ENCODE measurements at places on chromosomes 3 and 15.

DNA sequence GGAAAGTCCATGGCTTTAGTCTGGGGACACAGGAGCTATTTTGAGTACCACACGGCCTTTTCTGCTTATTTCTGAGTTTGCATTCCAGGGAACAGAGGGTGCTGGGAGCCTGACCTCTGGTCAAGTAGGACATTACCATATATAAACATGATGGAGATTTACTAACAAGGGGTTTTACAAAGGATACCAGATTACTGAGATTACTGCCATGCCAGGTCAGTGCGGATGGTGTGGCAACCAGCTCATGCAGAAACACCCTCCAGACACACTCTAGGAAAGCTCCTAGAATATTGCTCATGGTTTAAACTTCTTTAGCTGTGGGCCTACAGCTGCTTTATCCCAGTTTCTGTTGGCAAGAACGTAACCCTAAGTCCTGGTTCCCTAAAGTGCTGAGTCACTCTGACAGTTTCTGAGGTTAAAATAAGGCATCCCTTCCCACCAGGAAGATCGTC lies 54.3 kb upstream of the AGTR1 start:
- no peak for DNase-seq

DNA sequence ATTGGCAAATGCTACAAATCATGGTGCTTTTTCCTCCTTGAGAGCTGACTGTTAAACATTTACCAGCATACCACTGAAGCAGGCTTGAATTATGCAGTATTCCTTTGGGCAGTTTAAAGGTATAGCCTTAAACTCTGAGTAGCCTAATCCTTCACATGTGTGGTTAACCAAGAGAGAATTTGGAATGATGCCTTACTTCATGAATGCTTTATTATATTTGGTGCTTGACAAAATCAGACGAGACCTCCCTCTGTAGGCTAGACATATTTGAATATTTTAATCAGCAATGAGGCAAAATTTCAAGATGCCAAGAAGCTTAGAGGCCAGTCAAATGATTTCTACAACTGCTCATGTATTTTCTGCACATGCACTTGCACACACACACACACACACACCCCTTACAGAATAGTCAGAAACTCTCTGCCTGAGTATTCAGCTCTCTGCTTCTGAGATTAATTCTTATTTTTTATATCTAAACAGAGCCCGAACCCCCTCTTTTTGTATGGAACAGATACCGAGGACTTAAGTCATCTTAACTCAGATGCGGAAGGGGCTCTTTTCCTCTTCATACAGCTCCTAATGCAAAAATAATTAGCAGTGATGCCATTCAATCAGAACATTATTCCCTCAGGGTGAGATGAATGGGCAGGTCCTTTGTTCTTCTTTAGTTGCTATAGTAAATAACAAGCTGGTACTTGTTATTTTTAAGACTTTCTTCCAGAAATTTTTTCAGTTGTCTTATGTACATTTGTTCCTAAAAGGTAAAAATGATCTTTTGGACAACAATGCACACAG lies 195.5 kb upstream of the TMC3 start:
- no peak for DNase-seq

- no peak for DNase-seq
Measured at GRCh38 chr3:7484636-7485035, 623.7 kb downstream of the GRM7 start.

- DNase-seq: no peak
Measured at GRCh38 chr15:73005446-73005845, 46.8 kb upstream of the NEO1 start.

GRCh38 chr15:98898122-98898521 lies 109.5 kb downstream of the PGPEP1L start:
- DNase-seq: no peak

DNA sequence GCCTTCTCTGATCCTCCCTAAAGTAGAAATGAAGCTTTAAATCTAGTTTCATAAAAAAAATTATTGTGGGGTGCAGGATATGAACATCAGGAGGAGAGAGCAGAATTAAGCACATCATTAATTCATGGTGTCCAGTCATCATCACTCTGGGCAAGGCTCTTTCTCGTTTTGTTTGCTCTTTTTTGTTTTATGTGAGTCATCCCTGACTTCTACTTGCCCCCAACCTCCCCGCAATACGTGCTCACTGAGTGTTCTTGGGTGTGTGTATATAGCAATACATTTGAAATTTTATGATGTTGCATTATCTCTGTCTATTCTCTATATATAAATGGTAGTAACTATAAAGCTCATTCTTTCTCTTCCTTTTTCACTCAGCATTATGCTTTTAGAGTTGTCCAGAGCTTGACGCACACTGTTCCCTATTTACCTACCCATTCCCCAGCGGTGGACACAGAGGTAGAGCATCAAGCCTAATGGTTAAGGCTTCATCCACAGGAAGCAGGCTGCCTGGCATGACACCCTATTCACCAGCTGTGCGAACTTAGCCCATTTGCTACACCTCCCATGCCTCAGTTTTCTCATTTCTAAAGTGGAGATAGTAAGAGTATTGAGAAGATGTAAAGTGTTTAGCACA lies 72.3 kb downstream of the CD200R1L start:
- no peak for DNase-seq

GRCh38 chr3:87145553-87145952 lies 81.6 kb upstream of the CHMP2B start:
- no peak for DNase-seq

GRCh38 chr15:64732156-64732860 lies 43.1 kb downstream of the RBPMS2 start:
- DNase-seq: no peak

- DNase-seq: no peak
Measured at GRCh38 chr3:190696777-190697501, 165.6 kb downstream of the GMNC start.

DNA sequence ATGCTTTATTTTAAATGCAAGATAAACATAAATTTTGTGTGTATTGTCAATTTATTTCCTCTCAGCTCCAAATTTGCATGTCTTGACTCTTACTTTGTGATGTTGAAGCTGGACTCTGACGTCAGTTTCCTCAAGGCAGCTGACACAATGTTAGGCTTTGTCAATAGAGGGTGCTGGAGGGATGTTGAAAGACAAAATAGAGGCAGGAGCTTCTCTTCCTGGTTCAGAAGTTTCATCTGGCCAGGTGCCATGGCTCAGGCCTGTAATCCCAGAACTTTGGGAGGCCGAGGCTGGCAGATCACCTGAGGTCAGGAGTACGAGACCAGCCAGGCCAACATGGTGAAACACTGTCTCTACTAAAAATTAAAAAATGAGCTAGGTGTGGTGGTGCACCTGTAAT lies 408.6 kb downstream of the GBE1 start:
- DNase-seq: peak; percentile 21

- no peak for DNase-seq
Measured at GRCh38 chr15:57819646-57820045, 113.1 kb downstream of the POLR2M start.

- DNase-seq: no peak
Measured at GRCh38 chr3:13621381-13622221, 72.7 kb downstream of the FBLN2 start.

- DNase-seq: no peak
Measured at GRCh38 chr15:81947548-81947947, 98.3 kb downstream of the MEX3B start.

- DNase-seq: no peak
Measured at GRCh38 chr3:34157491-34157890, 359.1 kb downstream of the PDCD6IP start.

GRCh38 chr15:23854203-23854911 lies 167.3 kb upstream of the NDN start:
- DNase-seq: no peak

GRCh38 chr3:195172039-195172684 lies 98.8 kb downstream of the XXYLT1 start:
- DNase-seq: no peak

DNA sequence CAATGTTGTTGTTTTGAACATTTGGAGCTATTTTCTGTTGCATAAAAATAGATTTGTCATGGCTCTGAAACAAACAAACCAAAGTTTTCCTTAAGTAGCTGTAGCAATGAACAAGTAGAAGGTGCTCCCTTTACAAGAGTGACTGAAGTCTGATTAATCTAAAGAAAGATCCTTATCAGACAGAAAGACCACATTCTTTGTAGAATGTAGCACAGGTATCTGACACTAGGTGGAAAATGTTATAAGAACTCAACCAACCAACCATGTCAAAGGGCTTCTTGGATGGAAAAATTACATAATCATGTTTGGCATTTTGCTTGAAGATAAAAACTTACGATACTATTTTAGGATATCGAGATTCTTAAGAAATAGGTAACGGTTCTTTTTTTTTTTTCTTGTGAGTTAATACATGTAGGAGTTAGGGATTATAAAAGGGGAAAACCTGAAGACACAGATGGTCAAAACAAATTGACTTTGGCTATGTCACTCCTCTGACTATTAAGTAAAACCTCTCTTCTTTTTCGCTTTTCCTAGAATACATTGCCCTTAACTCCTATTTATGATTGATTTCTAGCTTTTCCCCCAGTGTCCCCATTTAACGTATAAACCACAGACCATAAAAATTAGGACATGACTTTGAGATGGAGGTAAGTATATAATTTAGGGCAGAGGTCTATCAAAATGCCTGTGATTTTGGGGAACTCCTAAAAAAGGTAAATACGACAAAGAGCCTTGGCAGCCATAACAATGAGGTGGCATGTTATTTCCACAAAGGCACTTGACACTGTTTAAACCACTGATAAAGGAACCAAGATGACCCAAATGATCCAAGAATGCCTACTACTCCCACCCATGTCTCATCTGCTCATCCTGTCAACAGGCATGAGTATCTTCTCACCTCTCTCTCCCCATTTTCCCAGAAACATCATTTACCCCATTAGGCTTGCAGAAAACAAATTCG lies 72.0 kb downstream of the CCR4 start:
- no peak for DNase-seq

GRCh38 chr3:111675846-111676210 lies 80.7 kb upstream of the ZBED2 start:
- DNase-seq: no peak

- no peak for DNase-seq
Measured at GRCh38 chr15:78276064-78276943, 11.9 kb downstream of the DNAJA4 start.

DNA sequence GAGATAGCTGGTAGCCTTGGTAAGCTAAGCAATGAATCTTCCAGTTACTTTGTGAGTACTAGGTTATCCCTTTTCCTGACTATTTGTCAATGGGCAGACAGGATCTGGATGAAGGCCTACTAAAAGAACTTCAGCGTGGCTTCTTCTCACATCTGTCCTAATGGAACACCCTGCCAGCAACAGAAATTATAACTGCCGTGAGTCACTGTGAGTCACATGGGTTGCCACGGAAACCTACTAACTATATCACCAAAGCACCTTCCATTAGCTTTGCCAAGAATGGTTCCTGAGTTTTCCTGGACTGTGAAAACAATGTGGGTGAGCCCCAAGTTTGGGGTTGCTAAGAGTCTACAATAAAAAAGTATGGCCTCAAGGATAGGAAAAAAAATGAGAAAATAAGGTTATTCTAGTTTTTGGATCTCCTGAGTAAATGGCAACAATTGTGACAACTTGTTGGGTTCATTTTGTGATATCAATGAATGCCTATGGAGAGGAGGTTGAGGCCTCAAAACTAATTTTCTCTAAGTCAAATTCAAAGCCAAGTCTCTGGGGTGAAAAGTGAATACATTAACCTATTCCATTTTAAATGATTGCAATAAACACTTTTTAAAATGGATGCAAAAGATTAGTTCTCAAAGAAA lies 195.1 kb upstream of the ICE2 start:
- DNase-seq: peak; percentile 15

- no peak for DNase-seq
Measured at GRCh38 chr3:123524981-123525380, 59.9 kb downstream of the HACD2 start.

GRCh38 chr3:192365571-192365970 lies 361.8 kb downstream of the FGF12 start:
- DNase-seq: no peak

DNA sequence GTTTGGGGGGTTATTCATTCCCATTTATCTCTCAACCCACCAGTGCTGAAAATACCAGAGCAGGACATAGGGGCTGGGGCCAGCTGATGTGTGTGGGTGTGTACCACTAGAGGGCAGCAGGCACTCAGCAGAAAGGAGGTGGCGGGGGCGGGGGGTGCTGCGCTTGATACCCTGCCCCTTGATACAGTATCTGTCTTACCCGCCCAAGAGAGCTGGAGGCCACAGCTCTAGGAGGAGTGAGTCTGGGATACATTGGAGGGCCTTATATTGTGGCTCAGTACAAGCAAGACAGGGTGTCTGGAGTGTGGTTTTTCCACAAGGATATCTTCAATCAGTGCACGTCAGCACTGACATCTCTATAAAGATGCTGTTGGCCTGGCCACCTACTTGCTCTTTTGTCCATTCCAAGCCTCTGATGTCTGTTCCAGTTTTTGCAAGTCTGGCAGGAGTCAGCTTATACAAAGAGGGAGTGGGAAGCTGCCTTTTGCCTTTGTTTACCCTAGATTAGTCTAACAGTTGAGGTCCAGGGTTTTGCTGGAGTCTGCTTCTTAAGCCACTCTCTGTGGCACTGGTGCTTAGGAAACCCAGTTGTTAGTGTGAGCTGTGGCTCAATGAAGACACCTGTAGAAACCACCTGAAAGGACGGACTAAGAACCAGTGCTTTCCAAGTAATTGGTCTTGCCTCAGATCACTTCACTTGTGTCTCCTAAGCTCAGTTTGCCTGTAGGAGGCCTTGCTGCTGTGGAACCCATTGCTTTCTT lies 1.5 kb upstream of the RBM15B start:
- DNase-seq: peak; percentile 55

GRCh38 chr3:180119567-180119966 lies 82.8 kb upstream of the PEX5L start:
- no peak for DNase-seq

DNA sequence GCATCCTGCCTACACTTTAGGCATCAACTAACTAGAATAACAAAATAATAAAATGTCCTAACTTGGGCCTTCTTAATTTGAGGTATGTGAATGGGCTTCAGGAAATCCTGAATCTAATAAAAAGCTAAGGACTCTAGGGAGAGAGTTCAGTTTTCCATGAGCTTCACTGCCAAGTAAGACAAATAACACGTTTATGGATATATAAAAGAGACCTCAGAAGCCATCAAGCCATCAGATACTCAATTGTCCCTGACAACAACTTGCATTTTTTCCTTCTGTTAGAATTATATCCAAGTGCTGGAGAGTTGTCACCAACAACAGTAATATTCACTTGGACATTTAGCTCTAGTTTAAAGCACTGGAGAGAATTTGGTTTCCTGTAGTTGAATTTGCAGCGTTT lies 102.4 kb upstream of the IGSF10 start:
- no peak for DNase-seq

DNA sequence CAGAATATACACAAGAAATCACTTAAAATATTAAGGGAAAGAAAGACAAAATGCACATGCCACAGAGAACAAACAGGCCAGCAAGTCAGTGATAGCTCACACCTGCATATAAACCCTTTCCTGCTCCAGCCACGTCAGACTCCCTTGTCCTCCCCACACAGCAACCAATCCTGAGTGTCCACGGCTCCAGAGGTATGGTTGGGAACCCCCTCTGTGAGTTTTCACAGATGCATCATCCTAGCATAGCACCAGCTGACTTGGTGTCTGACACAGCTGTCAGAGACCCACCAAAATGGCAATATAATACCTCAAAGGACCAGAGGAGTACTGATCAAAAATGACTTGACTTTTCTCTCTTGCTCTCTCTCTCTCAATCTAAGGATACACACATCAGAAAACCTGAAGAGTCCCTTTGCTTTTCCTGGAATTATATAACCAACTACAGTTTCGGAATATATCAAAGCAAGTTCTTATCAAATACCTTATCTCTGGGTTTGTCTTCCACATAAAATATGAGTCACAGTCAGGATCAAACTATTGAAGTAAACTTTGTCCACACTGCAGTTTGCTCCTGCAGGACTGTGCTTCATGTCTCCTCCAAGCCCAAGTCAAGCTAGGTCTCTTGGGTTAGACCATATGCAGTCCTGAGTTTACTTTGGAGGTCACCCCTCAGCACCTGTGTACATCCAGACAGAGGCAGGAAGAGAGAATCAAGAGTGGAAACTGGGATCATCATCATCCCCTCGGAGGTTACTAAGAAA lies 187.1 kb upstream of the THBS1 start:
- DNase-seq: no peak
